Activated naive CD8-positive, alpha-beta T cell treated with anti-CD3 and anti-CD28 coated beads for 36 hours (primary cell): ENCODE measurements at places on chromosomes 2 and 18.

- DNase-seq = no peak
Measured at GRCh38 chr2:70956141-70956540, 20.4 kb downstream of the ATP6V1B1 start.

DNA sequence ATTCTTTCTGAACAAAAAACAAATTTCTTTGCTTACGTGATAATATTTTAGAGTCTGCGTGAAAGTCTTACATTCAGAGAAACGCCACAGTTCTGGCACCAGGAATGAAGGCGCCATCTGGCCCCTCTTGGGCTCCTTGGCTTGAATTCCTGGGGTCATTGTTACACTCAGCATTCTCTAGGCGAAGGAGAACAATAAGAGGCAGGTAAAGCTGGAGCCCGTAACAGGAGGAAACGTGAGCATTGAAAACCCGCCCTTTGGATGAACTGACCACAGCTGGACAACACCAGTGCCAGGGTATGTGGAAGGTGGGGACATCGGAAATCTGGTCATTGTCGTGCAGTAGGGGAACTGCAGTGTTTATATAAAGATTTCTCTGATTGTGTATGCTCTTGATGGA, 144.8 kb downstream of the RNF152 start:
- no peak for DNase-seq

GRCh38 chr2:124778076-124778475, 753.0 kb downstream of the CNTNAP5 start:
- no peak for DNase-seq

GRCh38 chr2:227867386-227867785, 4.0 kb upstream of the DAW1 start:
- no peak for DNase-seq

DNA sequence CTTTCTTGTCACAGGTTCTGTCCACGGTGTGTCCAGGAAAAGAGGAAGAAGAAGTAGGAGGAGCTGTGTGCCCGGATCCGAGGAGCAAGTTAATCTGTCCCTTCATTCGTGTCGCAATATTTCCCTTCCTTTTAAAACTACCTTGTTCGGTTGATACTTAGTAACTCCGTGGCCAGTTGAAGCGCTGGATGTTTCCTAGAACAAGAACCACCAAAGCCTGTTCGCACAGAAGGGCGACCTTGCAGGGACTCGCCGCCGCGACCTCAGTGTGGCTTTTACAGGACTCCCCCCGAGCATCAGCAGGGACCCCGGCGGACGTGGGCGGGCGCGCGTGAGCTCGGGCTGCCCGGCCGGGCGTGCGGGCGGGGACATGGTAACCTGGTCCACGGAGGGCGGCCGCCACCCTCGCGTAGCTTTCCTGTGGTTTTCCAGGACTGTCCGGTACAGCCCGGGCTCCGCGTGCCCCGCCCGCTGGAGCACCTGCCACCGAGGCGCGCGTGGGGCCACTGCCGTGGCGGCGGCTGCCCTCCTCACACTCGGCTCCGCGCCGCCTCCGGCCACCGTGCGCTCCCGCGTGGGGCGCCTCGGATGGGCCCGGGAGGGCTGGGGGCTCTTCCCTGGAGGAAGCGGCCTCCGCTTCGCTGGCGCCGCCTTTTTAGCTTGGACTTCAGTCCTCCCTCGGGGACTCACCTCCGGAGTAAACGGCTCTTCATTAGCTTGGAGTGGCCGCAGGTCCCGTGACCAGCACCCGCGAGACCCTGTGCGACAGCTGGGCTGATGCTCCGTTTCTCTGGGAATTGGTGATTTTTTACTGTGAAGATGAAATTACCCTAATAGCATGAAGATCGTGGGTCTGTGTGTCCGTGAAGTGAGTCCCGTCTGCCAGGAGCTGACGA, 9.2 kb upstream of the D2HGDH start:
- no peak for DNase-seq
